ENCODE measurements at places on chromosomes 13 and 19.
A peak's percentile ranks its signal among the peaks of the same experiment; 100 is the strongest.

GRCh38 chr13:22320991-22321390 lies 650.1 kb downstream of the FGF9 start:
- no peak for DNase-seq

- no peak for DNase-seq
Observed at GRCh38 chr13:41762796-41763195, 198.1 kb downstream of the VWA8 start.

GRCh38 chr19:49157445-49158224 lies at the start of gene TRPM4:
Gene TRPM4 (plus strand): TSS chr19:49157792. CDS start chr19:49157867, 75 bp downstream.
- DNase-seq: peak; percentile 94

DNA sequence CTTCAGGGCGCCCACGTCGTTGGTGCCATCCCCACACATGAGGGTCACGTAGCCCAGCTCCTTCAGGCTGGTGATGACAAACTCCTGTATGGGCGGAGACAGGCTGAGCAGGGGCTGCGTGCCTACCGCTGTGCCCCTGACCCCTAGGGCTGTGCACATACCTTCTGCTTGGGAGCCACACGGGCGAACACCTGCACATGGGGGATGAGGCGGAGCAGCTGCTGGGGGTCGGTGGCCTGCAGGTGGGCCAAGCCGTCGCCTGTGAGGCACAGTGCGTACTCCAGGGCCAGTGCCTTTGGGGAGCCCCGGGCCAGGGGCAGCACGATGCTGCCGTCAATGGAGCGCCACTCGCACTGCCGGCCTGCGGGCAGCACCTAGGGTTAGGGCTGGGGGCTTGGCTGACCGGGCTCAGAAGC lies 6.1 kb upstream of the GMIP start:
- DNase-seq: no peak

GRCh38 chr19:48419158-48419920 lies 25.9 kb downstream of the GRIN2D start:
- DNase-seq: no peak

DNA sequence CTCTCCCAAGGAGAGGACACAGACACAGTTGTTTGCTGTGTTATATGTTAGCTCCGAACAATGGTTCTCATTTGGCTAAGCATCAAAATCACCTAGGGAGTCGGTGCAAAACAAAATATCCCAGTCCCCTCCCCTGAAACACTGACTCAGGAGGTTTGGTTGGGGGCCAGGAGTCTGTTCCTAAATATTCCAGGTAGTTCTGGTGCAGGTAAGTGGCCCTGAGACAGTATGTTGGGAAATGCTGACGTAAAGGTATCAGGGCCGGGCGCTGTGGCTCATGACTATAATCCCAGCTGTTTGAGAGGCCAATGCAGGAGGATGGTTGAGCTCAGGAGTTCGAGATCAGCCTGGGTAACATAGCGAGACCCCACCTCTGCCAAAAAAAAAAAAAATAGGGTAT lies 2.3 kb upstream of the MAP2K7 start:
- DNase-seq: no peak

GRCh38 chr19:19877724-19878123 lies 12.0 kb downstream of the ZNF253 start:
- no peak for DNase-seq

DNA sequence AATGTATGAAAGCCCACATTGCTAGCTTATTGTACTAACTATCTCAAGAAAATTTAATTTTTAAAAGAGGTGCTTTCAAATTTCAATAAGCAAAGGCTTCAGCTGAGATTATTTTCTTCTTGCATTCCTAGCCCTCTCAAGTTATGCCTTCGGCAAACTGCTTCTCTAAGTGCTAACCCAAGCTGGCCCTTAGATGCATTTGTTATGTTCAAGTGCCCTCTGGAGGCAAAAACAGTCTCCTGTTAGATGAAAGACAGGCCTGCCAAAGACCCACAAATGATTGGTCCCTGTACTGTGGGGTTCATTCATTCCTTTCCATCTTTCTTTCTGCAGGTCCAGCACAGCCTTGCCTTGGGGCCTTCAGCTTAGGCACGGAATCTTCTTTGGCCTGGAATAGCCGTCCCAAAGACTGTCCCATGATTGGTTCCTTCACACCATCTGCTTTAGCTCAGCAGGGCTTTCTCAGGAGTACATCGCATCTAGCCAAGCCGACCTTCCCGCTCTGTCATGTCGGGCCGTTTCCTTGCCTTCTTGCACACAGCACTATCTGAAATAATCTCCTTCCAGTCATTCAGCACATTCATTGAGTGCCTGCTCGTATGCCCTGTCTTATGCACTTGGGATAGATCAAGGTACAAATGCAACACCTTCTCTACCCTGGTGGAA lies 26.4 kb upstream of the TPTE2 start:
- DNase-seq: no peak

DNA sequence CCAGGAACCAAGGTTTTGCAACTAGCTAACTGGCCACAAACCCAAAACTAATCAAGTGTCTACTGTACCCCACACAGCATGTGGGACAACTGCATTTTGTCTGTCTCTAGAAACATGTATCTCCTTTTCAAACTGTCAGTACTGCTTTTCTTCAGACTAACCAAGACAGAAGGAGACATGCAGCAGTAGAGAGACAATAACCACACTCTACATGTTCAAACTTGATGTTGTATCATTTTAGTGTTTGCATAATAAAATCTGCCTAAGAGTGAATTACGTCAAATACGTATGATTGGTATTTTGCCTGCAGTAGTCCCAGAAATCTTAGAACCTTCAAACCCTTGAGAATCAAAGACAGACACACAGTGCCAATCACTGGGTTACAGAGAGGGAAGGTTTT lies 22.0 kb upstream of the FREM2 start:
- DNase-seq: no peak

Measured in prostate gland (tissue), 2 donors.